ENCODE measurements at places on chromosomes 1 and 21. TPM values are rescaled to one million over a fixed set of nuclear protein-coding genes. Genes with fewer than 3 reads are reported as not detected.
A peak's percentile ranks its signal among the peaks of the same experiment; 100 is the strongest.

- no peak for DNase-seq
Measured at GRCh38 chr1:114102136-114102535, 51.5 kb downstream of the SYT6 start.

The RBM11 gene
- 0.62 TPM for total RNA-seq

DNA sequence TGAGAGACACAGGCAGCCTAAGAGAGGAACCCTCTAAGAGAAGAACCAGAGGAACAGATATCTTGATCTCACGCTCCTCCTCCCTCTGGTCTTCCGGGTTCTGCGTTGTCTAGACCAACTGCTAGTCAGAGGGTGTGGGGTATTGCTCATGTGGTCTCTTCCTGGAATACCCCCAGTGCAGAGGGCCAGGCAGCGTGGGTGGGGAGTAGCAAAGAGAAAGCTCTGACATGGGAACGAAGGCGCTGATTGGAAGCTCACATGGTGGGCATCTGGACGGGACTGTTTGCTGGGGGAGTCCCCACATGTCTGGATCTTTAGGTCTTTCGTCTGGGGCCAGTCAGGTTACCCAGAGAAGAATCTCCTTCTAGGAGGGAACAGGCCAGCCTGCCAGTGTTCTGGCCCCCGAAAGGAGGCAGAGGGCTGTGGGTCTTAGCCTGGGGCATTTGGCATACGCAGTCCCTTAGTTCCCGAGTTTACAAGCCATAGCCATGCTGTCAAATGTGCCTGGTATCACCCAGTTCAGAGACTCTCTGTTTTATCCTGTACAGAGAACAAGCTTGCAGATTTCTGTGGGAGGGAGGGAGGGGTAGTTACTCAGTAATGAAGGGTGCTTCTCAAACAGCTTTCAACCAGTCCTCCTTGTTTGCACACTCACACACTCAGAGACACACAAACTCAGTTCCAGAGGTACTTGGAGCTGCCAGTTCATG, 18.3 kb upstream of the IL6R start:
- DNase-seq, result no peak

DNA sequence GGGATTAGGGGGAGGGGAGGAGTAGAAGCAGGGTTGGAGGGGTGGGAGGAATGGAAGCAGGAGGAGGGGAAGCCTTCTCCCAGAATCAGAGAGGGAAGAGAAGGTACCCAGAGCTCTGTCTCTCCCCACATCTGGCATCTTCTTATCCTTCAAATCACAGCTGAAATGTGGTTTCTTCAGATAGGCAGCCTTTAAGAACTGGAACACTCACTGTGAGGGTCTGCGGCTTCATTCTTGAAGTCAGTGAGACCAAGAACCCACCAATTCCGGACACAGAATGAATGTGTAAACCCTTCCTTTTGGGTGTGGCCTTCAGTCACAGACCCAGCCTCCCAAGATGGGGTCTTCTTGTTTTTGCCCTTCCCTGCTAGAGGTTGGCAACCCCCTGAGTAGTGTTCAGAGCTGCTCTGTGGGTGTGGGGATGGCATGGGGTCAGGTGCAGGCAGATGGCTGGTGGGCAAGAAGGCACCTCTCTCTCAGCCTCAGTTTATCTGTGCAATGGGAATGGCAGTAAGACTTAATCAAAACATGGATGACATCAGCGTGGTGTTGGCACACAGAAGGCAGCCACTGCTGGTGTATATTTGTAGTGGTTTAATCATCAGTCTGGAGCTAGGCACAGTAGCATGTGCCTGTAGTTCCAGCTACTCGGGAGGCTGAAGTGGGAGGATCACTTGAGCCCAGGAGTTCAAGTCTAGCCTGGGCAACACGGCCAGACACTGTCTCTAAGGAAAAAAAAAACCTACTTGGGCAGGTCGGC, 7.2 kb downstream of the FAAH start:
- peak; percentile 17 for DNase-seq

- DNase-seq, result no peak
Measured at GRCh38 chr1:115233598-115233997, 104.5 kb downstream of the NGF start.

The SUCO gene
- total RNA-seq, result 12.7 TPM

GRCh38 chr1:149962039-149962647, 25.5 kb upstream of the MTMR11 start:
- DNase-seq, result peak; percentile 85

The C1orf185 gene
- total RNA-seq, result not detected

The TCHHL1 gene
- total RNA-seq, result not detected

The TRABD2B gene
- not detected for total RNA-seq

- no peak for DNase-seq
Measured at GRCh38 chr1:9589719-9590157, 1.0 kb downstream of the TMEM201 start.

DNA sequence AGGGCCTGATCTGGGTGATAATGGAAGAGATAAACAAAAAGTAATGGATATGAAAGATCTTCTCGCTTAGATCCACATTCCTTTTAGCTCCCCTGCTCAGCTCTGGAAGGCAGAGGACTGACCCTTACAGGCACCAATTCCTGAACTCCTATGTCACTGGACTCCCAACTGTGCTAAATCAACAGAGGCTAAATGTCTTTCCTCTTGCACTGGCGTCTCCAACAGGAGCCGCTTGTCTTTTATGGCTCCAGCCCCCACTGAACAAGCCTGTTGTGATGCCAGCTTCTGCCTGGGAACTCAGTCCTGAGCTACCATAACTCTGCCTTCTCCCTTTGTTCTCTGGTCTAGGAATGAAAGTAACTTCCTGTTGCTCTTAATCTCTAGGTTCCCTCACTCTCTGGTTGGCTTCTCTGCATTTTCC, 142.1 kb upstream of the COL11A1 start:
- peak; percentile 75 for DNase-seq

- no peak for DNase-seq
Measured at GRCh38 chr1:245752561-245752960, 597.8 kb downstream of the KIF26B start.

- no peak for DNase-seq
Measured at GRCh38 chr1:109158433-109158832, 44.5 kb downstream of the ELAPOR1 start.

The AMY2B gene
- not detected for total RNA-seq

The APOBEC4 gene
- total RNA-seq, result not detected

DNA sequence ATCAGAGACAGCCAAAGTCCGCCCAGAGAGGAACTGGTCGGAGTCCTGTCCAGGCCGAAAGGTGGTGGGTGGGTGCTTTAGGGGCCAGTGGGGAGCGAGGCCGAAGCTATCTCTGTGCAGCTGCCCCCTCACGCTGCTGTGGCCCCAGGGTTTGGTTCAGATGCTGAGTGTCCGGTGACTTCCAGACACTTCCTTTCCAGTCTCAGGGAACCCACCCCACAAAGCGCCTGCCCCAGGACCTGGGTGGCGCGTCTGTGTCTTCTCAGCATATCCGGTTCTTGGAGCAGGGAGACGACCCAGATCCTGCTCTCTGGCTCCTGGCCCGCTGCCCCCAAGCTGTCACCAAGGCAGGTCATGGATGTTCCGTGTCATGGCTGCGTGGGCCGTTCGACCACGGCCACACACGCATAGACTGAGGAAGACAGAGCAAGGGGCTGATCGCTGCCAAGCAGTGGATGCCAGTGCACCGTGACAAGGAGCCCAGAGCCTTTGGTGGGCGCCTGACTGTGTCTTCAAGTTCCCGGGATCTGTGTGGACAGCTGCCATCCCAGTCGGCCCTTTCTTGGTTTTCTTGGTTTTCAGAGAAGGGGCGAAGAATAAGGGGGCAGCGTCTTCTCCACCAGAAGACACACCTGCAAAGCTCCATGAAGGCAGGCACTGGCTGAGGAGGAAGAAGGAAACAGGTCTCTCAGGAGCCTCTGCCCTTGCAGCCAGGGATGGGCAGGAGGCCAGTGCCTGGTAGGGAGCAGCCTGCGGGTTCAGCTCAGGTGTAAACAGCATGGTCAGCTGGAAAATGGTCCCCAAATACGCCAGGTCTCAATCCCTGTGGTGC, 22.9 kb upstream of the COL18A1 start:
- no peak for DNase-seq

GRCh38 chr1:67814121-67814772, 19.0 kb downstream of the GNG12 start:
- DNase-seq, result no peak

DNA sequence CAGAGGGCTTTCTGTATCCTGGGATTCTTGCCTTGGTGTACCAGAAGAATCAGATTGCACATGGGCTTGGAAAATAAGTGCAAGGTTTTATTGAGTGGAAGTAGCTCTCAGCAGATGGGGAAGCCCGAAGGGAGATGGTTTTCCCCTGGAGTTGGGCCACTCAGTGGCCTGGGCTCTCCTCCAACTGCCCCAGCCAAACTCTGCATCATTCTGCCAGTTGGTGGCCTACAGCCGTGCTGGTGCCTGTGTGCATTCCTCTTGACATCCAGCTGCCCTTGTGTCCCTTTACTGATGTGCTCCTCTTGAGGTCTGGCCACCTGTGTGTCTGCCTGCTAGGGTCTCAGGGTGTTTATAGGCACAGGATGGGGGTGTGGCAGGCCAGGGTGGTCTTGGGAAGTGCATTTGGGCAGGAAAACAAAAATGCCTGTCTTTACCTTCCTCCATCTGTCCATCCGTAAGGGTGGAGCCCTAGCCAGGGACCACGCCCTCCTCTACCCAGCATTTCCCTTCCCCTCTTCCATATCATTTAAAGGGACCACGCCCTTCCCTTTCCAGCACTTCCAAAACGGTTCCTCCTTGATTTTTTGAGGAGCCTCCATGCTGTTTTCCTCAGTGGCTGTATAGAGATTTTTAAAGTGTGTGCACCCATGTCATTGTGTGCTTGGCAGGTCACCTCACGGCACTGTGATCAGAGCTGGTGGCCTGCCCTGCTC, 18.9 kb downstream of the SNAP47 start:
- peak; percentile 72 for DNase-seq

DNA sequence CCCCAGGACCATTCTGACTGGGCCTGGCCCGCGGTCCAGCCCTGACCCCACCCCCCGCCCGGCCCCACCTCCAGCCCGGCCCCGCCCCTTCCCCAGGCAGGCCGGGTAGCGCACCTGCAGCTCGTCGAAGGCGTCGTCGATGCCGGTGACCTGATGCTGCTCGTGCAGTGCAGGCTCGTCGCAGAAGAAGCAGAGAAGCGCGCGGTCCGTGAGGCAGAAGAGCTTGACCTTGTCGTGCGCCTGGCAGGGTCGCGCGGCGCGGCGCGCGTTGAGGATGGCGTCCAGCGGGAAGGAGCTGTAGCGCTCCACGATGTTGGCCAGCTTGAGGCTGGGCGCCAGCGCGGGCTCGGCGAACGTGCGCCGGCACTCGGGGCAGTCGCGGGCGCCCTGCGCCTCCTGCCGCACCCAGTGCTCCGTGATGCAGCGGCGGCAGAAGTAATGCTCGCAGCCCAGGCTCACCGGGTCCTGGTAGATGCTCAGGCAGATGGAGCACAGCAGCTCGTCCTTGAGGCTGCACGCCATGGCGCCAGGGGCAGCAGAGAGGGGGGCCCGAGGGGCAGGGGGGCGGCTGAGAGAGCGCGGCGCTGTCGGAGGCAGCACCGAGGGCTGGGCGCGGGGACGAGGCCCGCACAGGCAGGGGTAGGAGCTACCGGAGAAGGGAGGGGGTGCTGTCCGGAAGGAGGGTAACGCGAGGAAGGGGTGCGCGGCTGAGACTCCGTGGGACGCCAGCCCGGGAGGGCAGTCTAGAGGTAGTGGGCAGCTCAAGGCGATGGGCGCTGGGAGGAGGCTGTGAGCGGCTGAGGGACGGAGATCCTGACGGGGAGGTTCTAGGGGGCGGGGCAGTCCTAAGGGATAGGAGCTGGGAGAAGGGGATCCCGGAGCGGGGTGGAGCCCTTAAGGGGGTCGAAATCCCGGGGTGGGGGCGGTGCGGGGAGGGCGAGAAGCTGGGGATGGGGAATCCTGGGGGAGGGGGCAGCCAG, 642 bp downstream of the TRIM62 start:
- DNase-seq, result peak; percentile 47

DNA sequence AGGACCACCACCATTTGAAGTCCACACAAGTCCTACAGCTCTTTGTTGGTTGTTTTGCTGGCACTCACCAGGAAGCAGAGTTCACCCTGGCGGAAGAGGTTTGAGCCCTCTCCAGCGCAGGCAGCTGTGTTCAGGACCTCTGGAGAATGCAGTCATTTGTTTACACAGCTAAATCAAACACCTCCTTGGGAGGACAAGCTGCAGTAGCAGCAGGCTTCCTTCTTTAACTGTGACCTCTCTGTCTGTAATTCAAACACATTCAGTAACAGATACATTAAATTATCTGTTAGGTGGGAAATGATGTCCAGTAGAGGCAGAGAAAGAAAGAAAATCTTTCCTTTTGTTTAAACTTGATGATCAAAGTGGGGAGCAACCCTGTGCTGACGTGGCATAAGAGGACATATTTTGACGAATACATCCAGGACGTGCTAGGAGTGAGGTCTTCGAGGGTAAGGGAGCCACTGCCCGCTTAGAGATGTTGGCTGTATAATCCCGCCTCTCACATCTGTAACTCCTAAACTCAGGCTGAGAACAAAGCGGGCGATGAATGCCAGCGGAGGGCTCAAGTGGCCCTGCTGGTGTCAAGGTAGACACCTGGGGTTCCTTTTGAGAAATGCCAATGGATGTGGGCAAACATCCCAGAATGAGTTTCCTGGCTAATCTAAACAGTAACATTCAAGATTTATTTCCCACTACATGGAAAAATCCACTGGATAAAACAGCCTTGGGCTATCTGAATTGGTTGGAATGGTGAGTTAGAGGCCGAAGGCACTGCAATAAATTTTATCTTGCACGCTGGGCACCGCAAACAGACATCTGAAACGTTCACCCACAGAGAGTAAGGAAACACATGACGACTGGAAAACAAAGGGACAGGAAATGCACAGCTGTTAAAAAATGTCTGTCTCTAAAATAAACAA, 51.7 kb downstream of the ABCA4 start:
- DNase-seq, result peak; percentile 74

- DNase-seq, result no peak
Measured at GRCh38 chr1:95534985-95535384, 301.0 kb downstream of the RWDD3 start.

GRCh38 chr1:153535242-153536011, at the start of gene S100A6:
Gene S100A6, minus strand, starts transcription at chr1:153535991. Its CDS starts 652 bp downstream, at chr1:153535339.
- peak; percentile 85 for DNase-seq

- DNase-seq, result no peak
Measured at GRCh38 chr1:170853867-170854266, 81.5 kb upstream of the MROH9 start.

The NBPF6 gene
- not detected for total RNA-seq

- DNase-seq, result no peak
Measured at GRCh38 chr1:190908246-190908645, 430.6 kb upstream of the BRINP3 start.

The TTC24 gene
- not detected for total RNA-seq

The RAP1GAP gene
- 3.7 TPM for total RNA-seq

DNA sequence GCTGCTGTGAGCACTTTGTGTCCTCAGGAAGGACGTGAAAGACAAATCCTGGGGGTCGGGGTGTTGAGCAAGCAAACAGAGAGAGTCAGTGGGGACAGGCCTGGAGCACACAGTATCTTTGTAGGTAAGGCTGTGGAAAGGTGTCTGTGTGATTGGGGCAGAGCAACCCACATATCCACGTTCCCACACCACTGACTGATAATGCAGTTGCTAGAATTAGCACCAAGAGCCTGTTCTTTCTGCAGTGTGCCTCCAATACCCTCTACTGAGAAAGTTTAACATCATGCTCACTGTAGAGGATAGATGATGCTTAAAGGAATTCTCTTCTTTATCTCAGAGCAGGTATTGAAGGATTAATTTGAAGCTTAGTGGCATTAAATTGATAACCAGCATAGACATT, 161.1 kb downstream of the PIK3R3 start:
- DNase-seq, result no peak
